Naive thymus-derived CD4-positive, alpha-beta T cell (primary cell): ENCODE measurements at places on chromosomes 2 and 18.

DNA sequence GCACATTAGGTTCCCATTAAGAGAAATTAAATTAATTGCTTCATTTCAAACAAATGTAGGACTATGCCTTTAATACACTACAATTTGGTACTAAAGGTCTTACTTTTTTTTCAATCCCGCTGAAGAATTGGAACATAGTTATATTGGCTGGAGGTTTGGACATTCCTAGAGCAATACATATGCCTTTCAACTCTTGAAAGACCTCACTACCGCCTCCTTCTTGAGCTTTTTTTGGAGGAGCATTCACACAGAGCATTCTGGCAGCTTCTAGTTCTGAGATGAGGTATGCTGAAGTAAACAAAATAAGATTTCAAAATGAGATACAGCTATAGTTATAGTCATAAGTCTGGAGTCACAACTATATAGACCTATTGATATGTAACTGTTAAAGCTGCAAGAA, 10.9 kb downstream of the FAM98A start:
- DNase-seq: no peak

GRCh38 chr2:170142502-170142901, 35.4 kb upstream of the MYO3B start:
- no peak for DNase-seq

DNA sequence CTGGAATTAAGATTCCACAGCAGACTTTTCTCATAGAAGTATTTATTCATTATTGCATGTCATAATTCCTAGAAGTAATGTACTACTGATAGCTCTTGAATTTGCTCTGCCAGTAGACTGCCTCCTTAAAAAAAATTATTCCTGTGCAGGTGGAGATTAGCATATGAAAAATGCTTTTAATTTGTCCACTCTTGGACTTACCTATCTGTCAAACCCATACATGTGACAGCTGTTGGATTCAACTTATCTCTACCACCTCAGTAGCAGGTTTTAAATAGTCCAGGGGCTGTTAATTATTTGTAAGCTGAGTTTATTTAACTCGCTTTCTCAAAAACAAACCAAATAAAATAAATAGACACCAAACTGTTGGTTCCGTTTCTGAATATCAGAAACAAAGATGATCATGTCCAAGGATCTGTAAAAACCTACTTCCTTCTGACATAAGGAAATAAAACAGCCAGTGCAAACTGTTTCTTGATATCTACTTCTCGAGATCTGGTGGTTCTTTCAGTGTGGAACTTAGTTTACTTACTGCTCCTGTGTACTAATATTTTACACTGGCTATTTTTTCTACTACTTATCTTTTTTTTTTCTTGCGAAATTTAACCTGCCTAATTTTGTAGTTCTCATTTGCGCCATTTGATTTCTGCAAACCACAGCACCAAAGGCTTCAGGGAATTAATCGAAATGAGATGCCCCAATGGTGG, 44.2 kb downstream of the ZEB2 start:
- no peak for DNase-seq

GRCh38 chr2:121400201-121400600, 115.2 kb upstream of the TFCP2L1 start:
- DNase-seq: no peak

GRCh38 chr2:88545118-88545517, 82.1 kb downstream of the EIF2AK3 start:
- no peak for DNase-seq

DNA sequence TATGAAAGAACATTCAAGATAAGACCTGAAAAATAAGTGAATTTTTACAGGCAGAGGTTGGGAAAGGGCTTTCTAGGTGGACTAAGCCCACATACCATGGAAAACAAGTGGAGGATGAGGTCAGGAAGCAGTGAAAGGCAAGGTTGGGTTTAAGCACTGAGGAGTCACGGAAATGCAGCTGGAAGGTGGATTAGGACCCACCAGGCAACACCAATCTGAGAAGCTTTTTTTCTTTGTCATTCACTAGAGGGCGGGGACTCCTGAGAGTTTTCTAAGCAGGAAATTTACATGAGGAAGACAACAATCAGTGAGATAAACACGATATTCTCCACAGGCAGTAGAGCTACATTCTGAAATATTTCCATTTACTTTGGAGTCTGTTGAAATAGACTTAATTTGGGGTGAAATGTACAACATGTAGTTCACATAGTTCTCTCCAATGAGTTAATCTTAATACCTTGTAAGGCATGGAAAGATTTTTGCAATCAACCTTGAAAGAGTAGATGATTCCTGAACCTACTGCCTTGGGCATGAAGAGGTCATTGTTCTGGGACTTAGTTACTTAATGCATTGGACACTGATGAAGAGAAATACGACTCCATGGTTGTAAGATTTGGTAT, 40.7 kb downstream of the VIT start:
- DNase-seq: no peak

DNA sequence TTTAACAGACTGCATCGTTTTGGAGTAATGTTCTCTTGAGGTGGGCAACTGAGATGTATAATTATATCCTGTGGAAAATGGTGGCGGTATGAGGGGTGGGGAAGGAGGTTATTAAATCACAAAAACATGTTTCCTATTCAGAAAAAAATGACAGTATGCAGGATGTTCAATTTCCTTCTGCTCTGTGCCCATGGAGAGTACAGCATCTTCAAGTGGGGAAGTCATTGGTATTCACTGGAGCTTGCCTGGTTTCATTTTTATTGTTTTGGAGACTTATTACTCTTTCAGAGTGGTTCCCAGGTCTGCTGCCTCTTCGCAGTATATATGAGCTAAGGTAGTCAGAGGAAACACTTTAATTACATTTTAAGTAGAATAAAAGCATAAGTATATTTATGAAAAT, 318.8 kb upstream of the RAB12 start:
- no peak for DNase-seq

GRCh38 chr2:144445196-144445595, 74.7 kb downstream of the ZEB2 start:
- no peak for DNase-seq

GRCh38 chr2:98702858-98703620, 27.9 kb downstream of the MGAT4A start:
- DNase-seq: no peak

DNA sequence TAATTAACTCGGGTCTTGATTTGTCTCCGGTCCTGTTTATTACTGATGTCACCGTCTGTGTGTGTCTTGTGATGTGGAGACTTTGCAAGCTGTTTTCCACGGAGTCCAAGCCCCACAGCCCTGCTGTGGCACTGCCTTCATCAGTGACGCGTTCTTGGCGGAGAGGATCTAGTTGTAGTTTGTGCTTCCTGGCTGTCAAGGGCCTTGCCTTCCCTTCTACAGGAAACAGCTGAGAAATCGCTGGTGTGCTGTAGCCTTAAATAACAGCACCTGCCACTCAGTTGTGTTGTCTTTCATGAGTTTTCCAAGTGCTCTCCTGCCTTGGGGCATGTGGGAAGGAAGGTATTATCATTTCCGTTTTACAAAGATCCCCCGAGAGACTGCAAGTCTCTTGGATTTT, 26.3 kb downstream of the CTIF start:
- DNase-seq: no peak

DNA sequence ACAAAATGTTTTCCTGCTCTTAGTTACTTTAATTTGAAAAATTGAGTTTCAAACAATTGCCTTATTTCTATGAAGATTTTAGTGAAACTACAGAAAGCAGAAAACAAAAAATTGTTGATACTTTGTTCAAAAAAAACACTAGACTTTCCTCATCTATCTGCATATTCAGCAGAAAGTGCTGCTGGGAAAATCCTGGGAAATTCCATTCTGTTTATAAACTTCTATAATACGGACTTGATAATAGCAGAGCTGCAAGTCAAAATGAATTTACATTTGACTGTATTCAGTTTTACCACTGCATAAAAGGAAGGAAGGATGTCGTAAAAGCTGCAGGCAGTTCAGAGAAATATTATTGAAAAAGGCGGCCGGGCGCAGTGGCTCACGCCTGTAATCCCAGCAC, 24.9 kb upstream of the ERICH2 start:
- DNase-seq: no peak

GRCh38 chr18:48777744-48778116, 173.0 kb downstream of the SMAD7 start:
- no peak for DNase-seq

DNA sequence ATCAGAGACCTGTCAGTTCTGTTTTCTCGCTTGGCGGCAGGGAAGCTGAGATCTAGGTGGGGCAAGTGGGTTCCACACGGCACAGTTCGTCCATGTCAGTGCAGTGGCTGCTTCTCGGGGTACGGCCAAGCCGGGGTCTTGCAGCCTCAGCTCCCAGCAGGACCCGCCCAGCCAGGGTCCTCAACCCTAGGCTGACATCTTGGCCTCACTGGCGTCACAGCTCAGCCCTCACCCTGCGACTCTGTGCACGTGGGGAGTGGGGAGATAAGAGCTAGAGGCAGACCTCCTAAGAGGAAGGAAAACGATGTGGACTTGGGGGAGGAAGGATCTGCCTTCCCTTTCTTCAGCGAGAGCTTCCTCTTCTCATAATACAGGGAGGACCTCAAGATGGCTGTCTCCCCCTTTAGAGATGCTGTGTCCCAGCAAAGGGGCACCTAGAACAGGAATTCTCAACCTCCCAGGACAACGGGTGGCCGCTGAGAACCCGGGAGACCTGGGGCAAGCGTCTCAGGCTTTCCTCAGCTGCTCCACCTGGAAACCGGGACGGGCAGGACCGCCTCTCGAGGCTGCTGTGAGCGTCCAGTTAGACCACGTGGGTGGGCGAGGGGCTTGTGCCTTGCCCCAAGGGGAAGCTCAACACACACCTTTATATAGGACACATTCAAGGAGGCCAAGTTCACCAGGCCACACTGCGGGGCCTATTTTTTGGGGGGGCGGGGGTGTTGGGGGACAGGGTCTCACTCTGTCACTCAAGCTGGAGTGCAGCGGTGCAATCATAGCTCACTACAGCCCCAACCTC, 23.5 kb upstream of the KLF11 start:
- no peak for DNase-seq

DNA sequence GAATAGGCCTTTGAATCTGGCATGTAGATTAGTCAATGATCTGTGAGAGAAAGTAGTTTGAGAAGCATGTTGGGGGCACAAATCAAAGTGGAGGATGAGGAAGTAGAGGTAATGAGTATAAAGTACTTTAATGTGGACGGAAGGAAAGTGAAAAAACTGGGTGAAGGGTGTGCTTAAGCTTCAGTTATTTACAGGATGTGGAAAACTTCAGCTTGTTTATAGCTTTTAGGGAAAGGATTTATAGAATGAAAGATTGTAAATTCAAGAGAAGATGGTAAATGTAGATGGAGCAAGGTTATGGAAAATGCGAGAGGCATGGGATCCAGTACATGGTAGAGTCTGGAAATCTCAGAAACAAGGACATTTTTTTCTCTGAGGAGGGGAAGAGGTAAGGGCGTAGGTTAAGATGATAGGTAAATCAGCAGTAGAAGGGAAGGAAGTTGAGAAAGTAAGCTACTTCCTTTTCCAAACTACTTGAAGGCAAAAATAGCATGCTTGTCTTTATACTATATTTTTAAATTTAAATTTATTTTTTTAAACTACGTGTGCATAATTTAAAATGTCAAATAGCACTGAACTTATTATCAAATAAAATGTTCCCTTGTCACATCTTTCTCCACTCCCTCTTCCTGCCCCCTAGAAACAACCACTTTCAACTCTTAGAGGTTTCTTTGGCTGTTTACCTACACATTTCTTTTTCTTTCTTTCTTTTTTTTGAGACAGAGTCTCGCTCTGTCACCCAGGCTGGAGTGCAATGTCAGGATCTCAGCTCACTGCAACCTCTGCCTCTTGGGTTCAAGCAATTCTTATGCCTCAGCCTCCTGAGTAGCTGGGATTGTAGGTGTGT, 8.5 kb downstream of the FAM117B start:
- no peak for DNase-seq
